ENCODE measurements at places on chromosomes 4 and X.

DNA sequence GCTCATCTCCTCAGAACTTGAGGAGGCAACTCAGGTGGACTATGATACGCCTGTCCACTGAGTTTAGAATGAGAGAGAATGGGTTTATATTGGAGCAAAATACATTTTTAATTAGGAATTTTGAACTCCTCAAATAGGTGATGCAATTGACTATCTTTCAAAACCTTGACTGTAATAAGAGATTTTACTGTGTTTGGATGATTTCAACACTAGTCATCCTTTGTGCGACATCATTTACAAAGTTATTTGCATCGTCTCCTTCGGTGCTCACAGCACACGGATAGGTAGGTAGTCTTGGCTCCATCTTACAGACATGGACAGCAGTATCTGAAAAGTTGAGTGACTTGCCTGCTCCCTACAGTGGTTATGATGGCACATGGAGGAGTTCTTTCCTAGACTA, 67.0 kb downstream of the AASDH start:
- DNase-seq, result no peak

GRCh38 chrX:53356186-53356585, 66.3 kb downstream of the SMC1A start:
- DNase-seq, result no peak

DNA sequence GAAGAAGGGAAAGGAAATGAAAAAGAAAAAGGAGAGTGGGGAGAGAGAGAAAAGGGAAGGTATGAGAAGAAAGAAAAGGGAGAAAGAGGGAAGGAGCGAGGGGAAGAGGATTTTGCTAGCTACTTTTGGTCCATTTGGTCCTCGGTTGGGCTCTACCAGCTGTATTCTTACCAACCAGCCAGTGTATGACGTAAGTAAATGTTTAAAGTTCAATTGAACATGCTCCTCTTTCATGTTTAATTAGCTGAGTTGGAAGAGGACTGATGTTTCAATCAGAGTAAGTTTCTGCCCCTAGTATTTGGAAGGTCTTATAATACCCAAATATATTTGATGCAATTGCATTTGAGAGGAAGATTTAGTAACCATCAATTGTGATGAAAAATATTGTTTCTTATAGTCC, 424.0 kb upstream of the CXorf51B start:
- DNase-seq, result no peak

DNA sequence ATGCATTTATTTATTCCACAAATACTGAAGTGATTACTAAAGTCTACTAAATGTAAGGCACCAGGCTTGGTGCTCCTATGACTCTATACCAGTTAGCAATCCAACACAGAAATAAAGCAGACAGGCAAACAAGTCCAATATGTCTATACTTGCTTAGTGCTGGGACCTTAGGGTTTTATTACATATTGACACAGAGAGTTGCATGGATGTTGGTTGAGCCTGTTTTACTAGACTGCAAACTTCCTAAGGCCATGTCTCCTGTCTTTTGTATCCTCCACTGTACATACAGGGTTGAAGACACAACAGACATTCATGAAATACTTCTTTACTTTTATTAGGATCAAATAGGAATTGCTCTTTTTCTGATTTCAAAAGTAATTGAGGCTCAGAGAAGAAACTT, 69.0 kb downstream of the LNX1 start:
- DNase-seq, result no peak

DNA sequence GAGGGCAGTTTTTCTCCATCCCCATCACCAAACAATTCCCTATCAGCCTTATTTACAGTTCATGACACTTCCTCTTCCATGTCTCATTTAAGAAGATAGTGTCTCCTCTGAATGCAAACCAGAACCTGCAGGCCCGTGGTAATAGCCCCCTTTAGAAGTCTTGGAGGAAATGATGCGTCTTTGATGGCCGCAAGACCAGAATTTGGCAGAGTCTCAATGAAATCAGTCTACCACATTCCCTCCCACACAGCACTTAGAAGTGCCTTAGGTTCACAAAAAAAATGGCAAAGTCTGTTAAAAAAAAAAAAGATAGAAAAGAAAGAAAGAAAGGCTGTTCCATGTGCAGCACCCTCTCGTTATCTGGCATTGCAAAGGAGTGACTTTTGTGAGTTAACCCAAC, 2.1 kb upstream of the KDR start:
- no peak for DNase-seq

DNA sequence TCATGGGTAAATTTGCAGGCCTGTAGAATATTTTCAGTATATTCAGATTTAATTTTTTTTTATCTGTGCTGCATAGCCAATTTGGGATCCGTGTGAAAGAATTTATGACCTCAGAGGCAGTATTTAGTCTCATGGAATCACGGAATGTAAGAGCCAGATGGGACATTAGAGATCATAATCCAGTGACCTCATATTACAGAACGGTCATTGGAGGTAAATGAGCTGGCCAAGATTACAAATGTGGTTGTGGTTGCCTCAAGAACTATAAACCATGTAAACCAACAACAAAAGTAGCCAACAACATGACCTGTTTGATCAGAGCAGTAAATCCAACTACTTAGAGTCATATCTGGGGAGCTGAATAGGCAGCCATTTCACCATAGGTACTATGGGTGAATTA, 71.6 kb downstream of the AMOT start:
- DNase-seq, result no peak

GRCh38 chrX:38335382-38335781, 8.1 kb upstream of the RPGR start:
- DNase-seq, result no peak

- no peak for DNase-seq
Measured at GRCh38 chr4:173698557-173699262, 168.7 kb upstream of the HAND2 start.

- no peak for DNase-seq
Measured at GRCh38 chr4:7485096-7485495, 50.4 kb upstream of the PSAPL1 start.

DNA sequence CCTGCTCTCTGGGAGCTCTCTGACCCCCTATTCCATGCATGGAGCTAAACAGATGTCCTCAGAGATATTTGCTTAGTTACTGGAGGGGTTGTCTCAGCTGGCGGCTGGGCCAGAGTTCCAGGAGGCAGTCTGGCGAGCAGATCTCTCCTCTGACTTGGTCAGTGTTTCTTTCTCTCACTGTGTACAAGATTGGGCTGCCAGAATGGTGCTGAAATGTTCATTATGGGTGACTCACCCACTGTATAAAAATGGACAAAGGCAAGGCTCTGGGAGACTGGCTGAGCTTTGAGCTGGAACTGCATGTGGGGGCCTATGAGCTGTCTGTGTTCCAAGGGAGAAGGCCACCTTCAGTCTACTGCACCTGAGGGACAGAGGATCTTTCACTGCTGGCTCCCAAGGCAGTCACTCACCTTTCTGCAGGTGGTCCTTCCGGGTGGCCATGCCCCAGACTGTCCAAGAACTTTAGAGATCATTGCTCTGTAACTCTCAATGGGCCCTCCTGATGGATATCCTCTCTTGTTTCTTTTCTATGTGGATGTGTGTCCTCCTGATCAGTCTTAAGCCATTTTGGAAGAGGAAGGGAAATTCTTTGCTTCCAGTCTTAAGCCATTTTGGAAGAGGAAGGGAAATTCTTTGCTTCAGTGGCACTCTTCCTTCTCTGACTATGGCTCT, 88.2 kb downstream of the CFAP299 start:
- DNase-seq, result no peak

- DNase-seq, result no peak
Measured at GRCh38 chr4:6964858-6965257, 55.2 kb downstream of the TBC1D14 start.

DNA sequence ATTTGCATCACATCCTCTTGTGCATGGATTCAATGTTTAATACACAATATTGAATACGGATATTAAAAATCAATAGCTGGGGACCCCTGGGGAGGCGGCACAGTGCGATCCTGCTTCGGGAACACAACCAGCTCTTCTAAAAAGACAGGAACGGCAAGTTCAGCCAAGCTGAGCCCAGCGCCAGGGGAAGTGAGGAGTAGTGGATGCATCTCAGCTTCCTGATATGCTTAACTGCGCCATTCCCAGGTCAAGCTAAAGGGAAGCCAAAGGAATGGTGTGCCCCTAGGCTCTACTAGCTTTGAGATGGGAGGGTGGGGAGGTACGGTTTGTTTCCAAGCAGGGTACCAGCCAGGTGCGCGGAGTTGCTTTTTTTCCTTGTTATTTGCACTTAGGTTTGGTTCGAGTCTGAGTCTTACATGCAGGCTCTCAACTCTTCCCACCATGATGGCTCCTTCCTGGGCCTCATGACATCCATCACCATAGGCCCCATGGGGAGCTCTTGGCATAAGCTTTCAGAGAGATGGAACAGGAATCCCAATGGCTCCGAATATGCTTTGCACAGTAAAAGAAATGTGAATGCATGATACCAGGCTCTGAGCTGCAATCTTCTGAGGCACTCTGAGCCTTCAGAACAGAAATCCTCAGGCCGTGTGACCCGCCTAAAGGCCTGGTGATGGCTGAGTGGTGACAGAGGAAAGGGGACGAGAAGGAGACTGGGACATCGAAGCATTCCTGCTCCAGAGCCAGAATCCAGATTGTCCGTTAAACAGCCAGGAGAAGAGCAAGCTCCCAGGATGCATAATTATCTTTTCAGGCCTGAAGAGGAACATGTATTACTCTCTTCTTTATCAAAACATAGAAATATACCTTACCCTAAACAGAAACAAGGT, 51.8 kb upstream of the BCOR start:
- no peak for DNase-seq

DNA sequence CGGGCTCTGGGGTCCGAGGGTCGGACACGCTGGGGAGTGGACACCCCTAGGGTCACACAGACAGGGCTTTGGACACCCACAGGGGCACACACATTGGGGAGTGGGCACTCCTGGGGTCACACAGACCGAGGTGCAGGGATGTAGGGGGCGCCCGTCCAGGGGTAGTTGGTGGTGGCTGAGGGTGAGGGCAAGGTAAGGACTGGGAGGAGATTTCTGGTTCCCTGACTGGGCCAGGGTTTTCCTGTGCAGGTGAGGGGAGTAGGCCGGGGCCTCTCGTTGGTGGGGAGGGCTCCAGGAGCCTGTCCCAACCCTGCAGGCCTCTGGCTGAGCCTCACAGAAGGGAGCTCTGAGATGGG, 21.9 kb upstream of the WDR45 start:
- no peak for DNase-seq

GRCh38 chrX:143437439-143437838, 79.8 kb downstream of the SPANXN3 start:
- no peak for DNase-seq

DNA sequence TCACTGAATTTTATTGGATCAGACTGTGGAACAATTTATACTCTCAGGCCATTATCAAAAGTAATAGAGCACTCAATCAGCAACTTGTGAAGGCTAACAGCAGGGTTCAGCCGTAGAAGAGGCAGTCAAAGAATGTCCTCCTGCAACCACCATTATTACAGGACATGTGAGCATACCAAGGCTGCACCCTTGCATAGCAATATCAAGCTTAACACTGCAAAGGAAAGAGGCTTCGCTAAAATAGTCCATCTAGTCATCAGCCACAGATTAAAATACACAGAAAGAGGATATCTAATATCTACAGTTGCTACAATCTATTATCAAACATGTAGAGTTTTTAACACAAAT, 42.9 kb upstream of the TMPRSS11B start:
- DNase-seq, result no peak

GRCh38 chr4:91116861-91117260, 989.7 kb downstream of the CCSER1 start:
- no peak for DNase-seq

DNA sequence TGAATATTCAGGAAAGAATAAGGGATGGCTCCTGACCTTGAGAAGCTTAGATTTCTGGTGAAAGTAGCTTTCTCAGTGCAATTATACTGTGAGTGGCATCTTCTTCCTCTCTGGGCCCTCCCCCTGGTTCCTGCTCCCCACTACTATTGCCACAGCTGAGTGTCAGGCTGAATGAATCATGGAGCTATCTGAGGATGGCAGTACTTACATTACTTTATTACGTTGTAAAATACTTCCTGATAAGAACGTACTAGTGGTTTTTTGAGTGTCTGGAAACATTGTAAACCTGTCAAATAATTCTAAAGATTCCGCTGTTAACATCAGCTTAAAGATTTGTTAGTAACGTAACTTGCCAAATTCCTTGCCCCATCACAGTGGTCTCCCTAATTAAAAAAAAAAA, 36.2 kb downstream of the ARHGAP10 start:
- peak; percentile 88 for DNase-seq

GRCh38 chr4:11223311-11223710, 205.4 kb downstream of the HS3ST1 start:
- no peak for DNase-seq

DNA sequence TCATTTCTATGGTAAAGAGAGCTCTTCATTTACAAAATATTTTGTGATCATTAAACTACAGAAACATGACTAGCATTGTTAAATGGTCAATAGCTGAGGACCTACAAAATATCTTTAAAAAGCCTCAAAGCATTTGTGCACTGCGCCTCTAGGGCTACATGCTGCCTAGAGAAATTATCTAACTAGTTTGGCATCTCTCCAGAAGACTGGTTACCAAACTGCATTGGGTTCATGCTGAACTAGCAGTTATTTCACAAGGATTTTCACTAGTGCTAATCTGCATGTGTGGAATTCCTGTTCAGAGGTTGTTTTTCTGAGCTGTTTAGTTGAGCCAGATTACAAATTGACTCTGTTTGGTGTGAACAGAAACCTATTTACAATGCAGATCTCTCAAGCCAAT, 58.5 kb upstream of the PITX2 start:
- peak; percentile 23 for DNase-seq

GRCh38 chrX:68372665-68373064, 60.6 kb downstream of the OPHN1 start:
- DNase-seq, result no peak

DNA sequence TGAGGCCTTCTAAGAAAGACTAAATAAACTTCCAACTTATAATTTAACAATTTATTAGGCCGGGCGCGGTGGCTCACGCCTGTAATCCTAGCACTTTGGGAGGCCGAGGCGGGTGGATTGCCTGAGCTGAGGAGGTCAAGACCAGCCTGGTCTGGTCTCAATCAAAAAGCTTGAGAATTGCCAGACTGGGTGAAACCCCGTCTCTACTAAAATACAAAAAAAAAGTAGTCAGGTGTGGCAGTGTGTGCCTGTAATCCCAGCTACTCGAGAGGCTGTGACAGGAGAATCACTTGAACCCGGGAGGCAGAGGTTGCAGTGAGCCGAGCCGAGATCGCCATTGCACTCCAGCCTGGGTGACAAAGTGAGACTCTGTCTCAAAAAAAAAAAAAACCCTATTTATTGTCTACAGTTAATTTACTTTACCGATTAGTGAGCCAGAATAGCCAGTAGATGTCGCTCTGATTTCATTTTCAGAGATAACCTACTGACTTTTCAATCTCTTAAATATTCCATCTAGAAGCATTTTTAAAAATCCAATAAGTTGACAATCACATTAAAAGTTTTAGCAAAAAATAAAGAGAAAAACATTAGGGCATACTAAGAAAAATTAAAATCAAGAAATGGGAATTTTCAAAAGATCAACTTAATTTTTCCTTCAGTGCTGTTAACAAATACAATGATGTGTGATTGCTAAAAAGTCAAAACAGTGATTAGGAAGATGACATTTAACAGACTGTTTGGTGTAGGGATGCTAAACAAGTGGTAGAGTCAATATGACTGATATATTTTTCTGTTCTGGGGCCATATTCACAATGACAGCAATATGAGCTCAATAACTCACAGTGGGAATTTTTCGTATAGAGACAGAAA, 4.3 kb upstream of the SHROOM3 start:
- peak; percentile 58 for DNase-seq

All from EL (cell line).